ENCODE measurements at places on chromosomes 12 and 14.

DNA sequence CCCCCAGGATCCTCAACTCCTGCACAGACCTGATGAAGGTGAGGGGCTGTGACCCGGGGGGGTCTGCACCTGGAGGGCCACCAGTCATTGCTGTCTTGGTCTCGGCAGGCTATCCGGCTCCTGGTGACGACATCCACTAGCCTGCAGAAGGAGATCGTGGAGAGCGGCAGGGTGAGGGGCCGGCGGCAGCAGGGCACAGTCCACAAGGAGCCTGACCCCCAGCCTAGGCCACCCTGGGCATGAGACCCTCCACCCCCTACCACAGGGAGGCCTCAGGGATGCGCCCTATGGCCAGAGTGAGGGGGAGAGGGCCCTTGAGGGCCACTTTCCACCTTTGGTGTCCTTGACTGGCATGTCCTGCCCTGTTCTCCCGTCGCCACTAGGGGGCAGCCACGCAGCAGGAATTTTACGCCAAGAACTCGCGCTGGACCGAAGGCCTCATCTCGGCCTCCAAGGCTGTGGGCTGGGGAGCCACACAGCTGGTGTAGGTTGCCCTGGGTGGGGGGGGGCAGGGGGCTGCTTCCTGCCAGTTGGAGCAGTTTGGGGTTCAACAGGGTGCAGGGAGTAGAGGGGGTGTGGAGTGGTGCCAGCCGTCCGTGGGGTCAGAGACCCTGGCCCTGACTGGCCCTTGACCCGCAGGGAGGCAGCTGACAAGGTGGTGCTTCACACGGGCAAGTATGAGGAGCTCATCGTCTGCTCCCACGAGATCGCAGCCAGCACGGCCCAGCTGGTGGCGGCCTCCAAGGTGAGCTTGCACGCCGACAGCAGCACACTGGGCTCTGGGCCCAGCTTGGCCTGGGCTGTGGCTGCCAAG, 25.0 kb downstream of the HIP1R start:
- peak; percentile 77 for DNase-seq

- DNase-seq = no peak
Measured at GRCh38 chr12:54975272-54975671, 9.3 kb downstream of the TESPA1 start.

DNA sequence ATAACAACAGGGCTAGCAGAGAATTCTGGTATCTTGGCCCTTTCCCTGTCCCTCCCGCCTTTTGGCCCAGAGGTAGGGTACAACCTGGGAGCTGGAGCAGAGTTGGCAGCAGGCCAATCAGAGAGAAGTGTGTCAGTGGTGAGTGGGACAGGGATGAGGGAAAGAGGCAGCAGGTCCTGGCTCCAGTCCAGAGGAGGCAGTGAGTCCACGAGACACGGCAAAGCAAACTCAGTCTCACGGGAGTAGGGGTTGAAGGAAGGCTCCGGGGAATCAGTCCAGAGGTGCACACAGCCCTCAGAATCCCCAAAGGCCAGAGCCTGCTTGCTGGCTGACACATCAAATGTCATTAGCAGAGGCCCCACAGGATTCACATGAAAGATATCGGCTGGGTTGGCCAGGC, 7.3 kb downstream of the PAN2 start:
- DNase-seq = no peak

- DNase-seq = no peak
Measured at GRCh38 chr14:45084946-45085346, 1.0 kb downstream of the PRPF39 start.

- no peak for DNase-seq
Measured at GRCh38 chr12:57781244-57781643, 1.3 kb upstream of the TSFM start.

GRCh38 chr12:20097626-20098025, 270.7 kb upstream of the PDE3A start:
- DNase-seq = no peak

GRCh38 chr12:39125566-39125965, 220.2 kb upstream of the CPNE8 start:
- no peak for DNase-seq

- no peak for DNase-seq
Measured at GRCh38 chr14:54642801-54643695, 76.1 kb downstream of the SAMD4A start.

- peak; percentile 57 for DNase-seq
Measured at GRCh38 chr12:25388183-25388582, 137.5 kb upstream of the KRAS start.

- DNase-seq = no peak
Measured at GRCh38 chr14:37545174-37545573, 49.9 kb downstream of the FOXA1 start.

GRCh38 chr14:100333311-100333710, 10.2 kb downstream of the SLC25A47 start:
- DNase-seq = no peak

GRCh38 chr14:31300296-31300695, 92.7 kb upstream of the HECTD1 start:
- DNase-seq = no peak

DNA sequence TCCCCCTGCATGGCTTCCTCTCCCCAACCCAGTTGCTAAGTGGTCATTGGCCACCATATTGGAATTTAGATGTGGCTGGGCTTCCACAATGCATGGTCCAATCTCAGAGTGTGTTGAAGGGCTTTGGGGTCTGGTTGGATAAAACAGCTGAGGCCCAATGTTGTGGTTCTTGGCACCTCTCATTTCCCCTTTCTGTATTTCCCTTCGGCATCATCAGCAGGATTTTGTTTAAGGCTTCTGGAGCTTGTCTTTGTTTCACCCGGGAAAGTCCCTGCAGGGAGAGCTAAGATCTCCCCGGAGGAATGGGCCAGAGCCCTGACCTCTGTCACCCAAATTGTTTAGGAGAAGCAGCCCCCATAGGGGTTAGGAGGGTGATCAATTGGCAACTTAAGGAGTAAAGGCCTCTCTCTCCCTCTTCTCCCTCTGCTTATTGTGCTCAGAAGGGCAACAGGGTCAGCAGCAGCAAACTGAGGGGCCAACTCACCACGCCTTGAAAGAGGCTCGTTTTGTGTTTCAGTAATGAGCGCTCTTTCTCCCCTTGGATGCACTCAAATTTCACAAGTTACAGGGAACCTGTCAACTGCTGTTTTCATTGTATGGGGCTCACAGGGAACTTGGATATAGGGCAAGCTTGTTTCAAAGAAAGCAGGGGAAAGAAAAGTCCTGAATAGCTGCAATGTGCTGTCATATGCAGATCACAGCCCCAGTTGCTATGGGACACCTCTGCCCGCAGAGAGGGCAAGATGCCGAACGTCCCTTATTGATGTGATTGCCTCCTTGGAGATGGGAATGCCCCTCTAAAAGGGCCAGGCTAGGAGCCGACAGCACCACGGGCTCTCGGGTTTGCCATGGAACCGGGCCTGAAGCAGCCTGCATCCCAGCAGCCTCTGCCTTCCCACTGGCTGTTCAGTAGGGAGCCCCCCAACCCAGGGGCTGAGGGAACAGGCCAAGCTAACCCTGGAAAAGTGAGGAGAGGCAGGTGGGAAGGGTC, 223.7 kb downstream of the ZFP36L1 start:
- DNase-seq = no peak

DNA sequence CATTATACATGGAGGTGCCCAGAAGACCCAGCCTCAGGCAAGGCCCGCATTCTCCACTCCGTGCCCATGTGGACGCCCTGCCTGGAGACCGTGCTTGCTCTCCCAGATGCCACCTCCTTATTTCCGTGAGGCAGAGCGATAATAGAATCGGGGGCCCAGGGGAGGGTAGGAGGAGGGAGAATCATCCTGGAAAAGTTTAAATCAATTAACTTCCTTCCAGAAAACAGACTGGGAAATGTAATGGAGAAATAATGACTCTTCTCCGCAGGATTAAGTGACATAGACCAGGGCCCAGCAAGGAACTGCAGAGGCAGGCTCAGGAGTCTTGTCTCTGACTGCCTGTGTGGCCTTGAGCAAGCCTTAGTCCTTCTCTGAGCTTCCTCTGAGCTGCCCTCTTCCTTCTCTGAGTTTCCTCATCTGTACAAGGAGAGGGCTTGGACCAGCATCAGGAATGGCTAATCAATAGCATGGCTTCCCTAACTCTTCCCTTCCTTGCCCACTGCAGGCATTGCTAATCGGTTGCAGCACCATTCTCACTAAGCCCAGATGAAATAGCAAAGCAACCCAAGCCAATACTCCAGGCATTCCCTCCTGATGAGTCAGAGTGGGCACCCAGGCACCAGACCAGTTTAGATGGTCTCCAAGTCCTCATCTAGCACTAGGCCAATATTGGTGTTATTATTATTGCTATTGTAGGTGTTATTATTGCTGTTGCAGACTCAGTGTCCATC, 11.3 kb upstream of the FAM222A start:
- no peak for DNase-seq

- no peak for DNase-seq
Measured at GRCh38 chr12:70448371-70448770, 82.3 kb downstream of the KCNMB4 start.

GRCh38 chr12:39966721-39967120, 139.2 kb downstream of the SLC2A13 start:
- DNase-seq = no peak

DNA sequence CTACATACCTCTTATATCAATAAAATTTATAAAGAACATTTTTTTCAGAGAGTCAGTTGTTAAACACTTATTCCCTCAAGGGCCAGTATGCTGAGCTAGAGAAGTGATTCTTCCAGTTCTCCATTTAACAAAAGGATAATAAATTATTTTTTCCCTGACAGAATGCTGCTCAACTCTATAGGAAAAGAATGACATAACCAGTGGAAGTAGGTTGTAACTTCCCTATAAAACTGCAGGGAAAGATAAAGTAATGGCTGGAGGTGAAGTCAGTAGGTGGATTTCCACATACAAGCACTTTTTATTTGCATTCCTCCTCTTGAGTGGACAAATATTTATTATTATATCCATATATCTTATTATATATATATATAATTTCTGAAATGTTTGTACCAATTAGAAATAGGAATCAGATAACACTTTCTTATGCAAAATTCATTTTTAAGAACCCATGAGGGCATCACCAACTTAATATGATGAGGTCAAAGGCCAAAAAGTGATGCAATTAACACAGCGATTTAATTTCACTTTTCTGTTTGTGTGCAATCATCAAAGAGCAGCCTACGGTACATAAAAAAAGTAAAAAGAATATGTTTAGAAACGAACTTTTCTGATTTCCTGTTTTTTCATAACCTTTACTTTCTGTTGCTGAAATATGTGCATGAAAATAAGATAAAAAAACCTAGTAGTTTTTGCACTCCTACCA, 175.3 kb downstream of the PRKD1 start:
- no peak for DNase-seq

DNA sequence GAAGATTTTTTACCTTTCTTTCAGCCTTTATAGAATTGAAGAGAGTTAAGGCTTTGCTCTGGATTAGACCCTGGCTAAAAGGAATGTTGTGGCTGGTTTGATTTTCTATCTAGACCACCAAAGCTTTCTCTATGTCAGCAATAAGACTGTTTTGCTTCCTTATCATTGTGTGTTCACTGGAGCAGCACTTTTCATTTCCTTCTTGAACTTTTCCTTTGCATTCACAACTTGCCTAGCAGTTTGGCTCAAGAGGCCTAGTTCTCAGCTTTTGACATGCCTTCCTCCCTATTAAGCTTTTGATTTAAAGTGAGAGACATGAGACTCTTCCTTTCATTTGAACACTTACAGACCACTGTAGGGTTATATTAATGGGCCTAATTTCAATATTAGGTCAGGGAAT, 64.1 kb upstream of the USP15 start:
- no peak for DNase-seq

DNA sequence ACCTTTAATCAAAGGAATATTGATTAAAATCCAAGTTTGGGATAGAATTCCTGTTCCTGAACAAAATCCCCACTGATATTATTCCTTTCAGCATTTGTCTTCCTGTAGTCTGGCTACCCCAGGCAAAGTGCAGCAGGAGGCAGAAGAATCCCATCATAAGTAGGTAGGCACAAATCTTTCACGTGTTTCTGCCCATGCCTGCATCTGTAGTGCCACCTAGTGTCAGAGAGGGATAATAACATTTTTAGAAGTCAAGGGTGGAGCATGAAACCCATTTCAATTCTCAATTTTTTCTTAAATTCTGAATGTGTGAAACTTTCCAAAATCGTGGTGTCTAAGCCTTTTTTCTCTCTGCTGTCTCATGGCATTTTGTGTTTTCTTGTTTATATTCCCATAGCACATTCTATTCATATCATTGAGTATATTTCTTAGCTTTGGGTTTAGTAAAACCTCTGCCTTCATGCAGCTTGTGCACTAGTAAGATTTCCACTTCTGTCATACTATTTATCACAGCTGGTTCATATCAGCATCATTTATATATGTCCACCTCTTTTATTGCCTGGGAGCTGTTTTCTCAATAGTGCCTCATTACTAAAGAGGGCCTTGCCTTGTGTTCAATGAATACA, 47.8 kb upstream of the RERG start:
- DNase-seq = no peak

- no peak for DNase-seq
Measured at GRCh38 chr14:74974364-74975058, 19.1 kb upstream of the PGF start.

DNA sequence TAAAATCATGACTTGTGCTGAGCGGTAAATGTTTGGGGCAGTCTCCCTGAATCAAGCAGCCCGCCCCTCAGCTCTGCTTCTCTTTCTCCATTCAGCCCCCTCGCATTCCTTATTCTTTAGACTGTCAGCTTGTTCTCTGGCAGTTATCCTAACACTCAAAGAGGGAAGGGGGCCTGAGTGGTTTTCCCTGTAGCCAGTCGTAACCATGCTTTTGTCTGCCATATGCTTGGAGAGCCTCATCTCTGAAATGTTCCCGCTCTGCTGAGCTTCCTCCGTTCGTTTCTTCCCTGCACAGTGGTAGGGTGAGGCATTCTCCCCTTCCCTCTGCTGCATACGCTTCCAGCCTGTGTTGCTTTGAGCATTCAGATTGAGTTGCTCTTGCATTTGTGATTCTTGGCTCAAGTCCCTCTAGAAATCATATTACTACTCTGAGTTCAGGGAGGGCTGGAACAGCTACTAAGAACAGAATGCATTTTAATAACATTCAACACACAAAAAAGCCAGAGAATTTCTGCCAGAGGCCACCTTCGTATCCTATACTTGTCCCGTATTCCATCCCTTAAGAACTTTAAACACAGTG, 119.7 kb downstream of the FBXL14 start:
- DNase-seq = no peak

GRCh38 chr12:806200-806791, 53.9 kb downstream of the WNK1 start:
- DNase-seq = no peak

- DNase-seq = peak; percentile 91
Measured at GRCh38 chr14:68795597-68796417, 2.9 kb upstream of the ZFP36L1 start.

DNA sequence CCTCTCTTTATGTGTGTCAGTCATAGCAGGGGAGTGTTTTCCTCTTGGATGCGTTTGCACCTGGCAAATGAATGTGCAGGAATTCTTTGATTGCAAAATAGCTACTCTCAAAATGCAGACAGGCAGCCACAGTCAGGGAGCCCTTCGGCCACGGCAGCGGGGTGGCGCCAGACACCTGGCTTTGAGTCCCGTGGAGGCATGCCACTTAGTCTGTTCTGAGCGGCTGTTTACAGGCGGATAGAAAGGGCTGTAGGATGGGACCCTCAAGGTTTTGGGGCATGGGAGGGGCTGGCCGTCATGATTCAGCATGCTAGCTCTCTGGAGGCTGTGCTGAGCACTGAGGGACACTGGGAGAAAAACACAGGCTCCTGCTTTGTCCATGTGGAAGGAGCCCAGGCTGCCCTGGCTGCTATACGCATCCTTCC, 117.1 kb downstream of the SLC25A47 start:
- peak; percentile 9 for DNase-seq
